Adrenal gland (tissue), 19 donors: ENCODE measurements at places on chromosomes 16 and 17. TPM values are rescaled to one million over a fixed set of nuclear protein-coding genes. Genes with fewer than 3 reads are reported as not detected.

DNA sequence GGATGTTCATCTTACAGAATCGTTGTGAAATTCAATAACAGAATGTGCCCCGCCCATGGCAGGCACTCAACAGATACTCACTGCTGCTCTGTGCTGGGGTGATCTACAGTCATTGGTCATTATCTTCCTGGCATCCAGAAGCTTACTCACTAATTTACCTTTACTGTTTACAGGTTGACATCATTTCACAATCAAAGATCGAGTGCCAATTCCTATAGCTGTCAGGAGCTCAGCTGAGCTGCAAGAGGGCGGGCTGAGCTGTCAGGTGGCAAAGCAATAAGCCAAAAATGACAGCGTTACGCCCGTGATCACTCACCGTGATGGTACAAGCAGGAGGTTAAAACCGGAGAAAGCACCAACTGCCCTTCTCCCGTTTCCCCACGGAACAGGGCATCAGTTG is 51.2 kb downstream of the LITAF start:
- no peak for DNase-seq
- H3K36me3 ChIP-seq, result no peaks in the 10 kb centered on the region
- no peaks in the 10 kb centered on the region for H3K27me3 ChIP-seq
- H3K4me1 ChIP-seq, result no peaks in the 10 kb centered on the region
- H3K27ac ChIP-seq, result no peak overlapping the region

DNA sequence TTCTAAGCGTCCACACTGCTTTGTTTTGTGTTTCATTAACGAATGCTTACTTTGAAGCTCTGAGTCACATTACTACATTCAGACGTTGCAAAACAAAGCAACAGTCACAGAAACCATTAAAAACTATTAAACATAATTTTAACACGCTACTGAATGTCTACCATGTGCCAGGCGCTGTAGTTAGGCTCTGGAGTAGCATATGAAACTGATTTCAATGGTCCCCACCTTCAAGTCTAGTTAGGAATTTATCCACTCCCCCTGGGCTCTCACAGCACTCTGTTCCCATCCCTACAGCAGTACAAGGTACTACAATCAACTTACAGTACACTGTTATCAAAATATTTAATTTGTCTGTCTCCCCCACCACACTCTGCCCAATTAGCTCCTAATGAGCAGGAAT is 631 bp downstream of the UTP6 start:
- H3K4me3 ChIP-seq, result no peak overlapping the region
- H3K4me1 ChIP-seq, result peaks cover 10% of the 10 kb centered on the region
- no peaks in the 10 kb centered on the region for H3K27me3 ChIP-seq
- DNase-seq, result no peak
- no peak overlapping the region for H3K27ac ChIP-seq
- peaks cover 36% of the 10 kb centered on the region for H3K36me3 ChIP-seq

DNA sequence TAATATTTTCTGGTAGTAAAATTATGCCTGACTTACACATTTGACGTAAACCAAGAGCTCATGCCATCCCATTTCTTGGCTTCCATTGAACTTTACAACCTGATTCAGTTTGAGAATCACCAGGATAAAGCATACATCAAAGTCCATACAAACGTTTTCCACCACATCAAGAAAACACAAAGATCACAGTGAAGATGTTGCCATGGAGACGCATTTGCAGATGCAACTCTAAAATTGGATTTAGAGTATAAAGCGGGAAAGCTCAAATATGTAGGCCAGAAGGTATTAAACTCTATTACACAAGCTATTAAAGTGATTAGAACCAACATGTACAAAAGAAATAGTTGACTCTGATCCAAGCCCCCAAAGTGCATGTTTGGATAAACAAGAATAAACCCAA is 10.4 kb downstream of the C16orf46 start:
- H3K27me3 ChIP-seq, result no peaks in the 10 kb centered on the region
- no peaks in the 10 kb centered on the region for H3K36me3 ChIP-seq
- DNase-seq, result no peak
- H3K27ac ChIP-seq, result no peak overlapping the region
- H3K4me3 ChIP-seq, result no peak overlapping the region
- no peaks in the 10 kb centered on the region for H3K4me1 ChIP-seq

Gene PRAC2
- total RNA-seq, result not detected

GRCh38 chr17:42291129-42291528 is 2.8 kb downstream of the STAT5A start:
- H3K4me1 ChIP-seq, result peaks cover 40% of the 10 kb centered on the region
- H3K36me3 ChIP-seq, result no peaks in the 10 kb centered on the region
- no peaks in the 10 kb centered on the region for H3K27me3 ChIP-seq
- no peak overlapping the region for H3K4me3 ChIP-seq

Gene UBN1
- 31.1 TPM for total RNA-seq

Gene TBC1D3H
- not detected for total RNA-seq

- no peak overlapping the region for H3K27ac ChIP-seq
- H3K36me3 ChIP-seq, result no peaks in the 10 kb centered on the region
- no peak overlapping the region for H3K4me3 ChIP-seq
- H3K27me3 ChIP-seq, result no peaks in the 10 kb centered on the region
- H3K4me1 ChIP-seq, result no peaks in the 10 kb centered on the region
These were observed 10.8 kb upstream of the B4GALNT2 start for GRCh38 chr17:49121696-49122292.

DNA sequence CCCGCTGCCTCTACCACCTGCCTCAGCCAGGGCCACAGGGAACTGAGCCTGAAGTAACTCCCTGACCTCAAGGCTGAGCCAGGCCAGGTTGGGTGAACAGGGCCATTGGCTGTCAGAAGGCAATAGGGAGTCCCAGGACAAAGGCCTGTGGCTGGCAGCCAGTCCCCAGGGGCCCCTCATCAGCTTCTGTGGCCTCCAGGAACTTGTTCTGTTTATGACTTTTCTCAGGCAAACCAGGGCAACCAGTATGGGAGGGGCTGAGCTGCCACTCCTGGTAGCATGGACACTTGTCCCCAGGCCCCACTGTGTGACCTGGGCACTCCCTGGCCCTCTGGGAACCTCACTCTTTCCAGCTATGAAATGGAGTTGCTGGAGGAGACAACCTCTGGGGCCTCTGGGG is 40.1 kb downstream of the CPNE2 start:
- H3K4me3 ChIP-seq, result no peak overlapping the region
- no peaks in the 10 kb centered on the region for H3K36me3 ChIP-seq
- no peak for DNase-seq
- no peaks in the 10 kb centered on the region for H3K4me1 ChIP-seq
- no peak overlapping the region for H3K27ac ChIP-seq
- H3K27me3 ChIP-seq, result no peaks in the 10 kb centered on the region

DNA sequence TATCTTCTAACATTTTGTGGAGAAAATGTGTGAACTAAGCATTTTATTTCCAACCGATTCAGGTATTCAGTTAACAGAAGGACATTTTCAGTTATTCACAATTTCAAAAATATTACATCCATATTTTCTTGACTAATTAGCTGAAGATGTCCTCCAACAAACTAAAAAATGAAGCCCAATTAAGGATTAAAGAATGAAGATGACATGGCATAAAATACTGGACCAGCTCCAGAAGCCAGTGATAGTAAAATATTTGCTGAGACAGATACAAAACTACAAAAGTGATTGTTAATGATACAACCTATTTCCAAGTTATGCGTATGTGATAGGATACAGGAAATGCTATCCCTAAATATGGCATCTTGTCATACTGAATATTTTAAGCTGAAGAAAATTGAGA is 48.6 kb downstream of the PMP22 start:
- DNase-seq, result no peak
- H3K4me3 ChIP-seq, result no peak overlapping the region
- H3K4me1 ChIP-seq, result no peaks in the 10 kb centered on the region
- H3K27me3 ChIP-seq, result no peaks in the 10 kb centered on the region
- no peaks in the 10 kb centered on the region for H3K36me3 ChIP-seq
- H3K27ac ChIP-seq, result no peak overlapping the region

GRCh38 chr17:55563363-55563762 is 52.1 kb upstream of the SMIM36 start:
- no peaks in the 10 kb centered on the region for H3K36me3 ChIP-seq
- peaks cover 9% of the 10 kb centered on the region for H3K4me1 ChIP-seq
- DNase-seq, result no peak

- no peaks in the 10 kb centered on the region for H3K36me3 ChIP-seq
- no peak overlapping the region for H3K4me3 ChIP-seq
- H3K27me3 ChIP-seq, result no peaks in the 10 kb centered on the region
- DNase-seq, result no peak
These were observed 775.6 kb upstream of the EEF2KMT start for GRCh38 chr16:5873221-5873620.

Gene RMI2
- 1.1 TPM for total RNA-seq

Gene C16orf74
- 2.1 TPM for total RNA-seq

DNA sequence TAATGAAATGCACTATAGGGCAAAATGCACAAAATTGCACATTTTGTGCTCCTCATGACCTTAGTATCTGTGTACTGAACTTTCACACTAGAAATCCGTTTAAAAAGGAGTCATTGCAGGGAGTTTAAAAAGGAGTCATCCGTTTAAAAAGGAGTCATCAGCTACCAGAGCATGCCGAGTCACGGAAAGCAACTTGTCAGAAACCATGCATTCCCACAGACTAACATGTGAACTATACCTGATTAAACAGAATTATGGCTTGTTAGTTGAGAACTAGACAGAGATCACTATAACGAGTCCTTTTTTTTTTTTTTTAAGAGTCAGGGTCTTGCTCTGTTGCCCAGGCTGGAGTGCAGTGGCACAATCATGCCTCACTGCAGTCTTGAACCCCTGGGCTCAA is 35.9 kb downstream of the SLC6A4 start:
- H3K4me3 ChIP-seq, result no peak overlapping the region
- no peaks in the 10 kb centered on the region for H3K27me3 ChIP-seq
- no peak for DNase-seq
- no peaks in the 10 kb centered on the region for H3K4me1 ChIP-seq
- H3K27ac ChIP-seq, result no peak overlapping the region

Gene HCRT
- total RNA-seq, result not detected
